ENCODE measurements at places on chromosomes 7 and 10.

DNA sequence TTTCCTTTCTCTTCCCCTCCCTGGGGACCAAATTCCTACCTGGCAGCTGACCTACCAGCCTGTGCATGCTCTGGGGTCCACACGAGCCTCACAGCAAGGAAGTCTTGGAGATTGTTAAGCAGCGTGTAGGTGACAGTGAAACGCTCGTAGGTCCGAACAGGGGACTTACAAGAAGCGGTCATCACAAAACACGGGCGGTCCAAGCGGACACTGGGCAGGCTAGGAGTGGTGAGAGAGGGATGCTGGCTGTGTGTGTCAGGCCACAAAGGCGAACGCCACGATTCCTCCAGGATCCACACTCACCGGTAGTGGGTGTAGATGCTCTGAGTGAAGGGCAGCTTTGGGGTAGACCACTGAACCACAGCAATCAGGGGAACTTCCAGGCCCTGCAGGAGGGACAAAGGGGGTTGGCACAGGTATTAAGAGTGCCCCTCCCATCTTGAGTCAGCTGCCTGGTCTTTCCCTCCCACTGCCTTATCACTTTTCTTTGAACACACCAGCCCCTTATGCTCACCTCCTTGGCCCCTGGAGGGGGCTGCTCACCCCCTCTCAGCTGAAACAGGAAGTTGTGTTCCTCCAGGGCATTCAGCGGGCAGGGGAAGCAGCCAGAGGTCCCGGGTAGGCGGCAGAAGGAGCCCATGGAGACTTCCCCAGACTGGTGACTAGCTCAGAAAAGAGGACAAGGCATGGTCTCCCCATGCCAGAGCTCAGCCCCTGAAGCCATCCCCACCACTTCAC lies 2.0 kb downstream of the TRAPPC14 start:
- no peak for DNase-seq

DNA sequence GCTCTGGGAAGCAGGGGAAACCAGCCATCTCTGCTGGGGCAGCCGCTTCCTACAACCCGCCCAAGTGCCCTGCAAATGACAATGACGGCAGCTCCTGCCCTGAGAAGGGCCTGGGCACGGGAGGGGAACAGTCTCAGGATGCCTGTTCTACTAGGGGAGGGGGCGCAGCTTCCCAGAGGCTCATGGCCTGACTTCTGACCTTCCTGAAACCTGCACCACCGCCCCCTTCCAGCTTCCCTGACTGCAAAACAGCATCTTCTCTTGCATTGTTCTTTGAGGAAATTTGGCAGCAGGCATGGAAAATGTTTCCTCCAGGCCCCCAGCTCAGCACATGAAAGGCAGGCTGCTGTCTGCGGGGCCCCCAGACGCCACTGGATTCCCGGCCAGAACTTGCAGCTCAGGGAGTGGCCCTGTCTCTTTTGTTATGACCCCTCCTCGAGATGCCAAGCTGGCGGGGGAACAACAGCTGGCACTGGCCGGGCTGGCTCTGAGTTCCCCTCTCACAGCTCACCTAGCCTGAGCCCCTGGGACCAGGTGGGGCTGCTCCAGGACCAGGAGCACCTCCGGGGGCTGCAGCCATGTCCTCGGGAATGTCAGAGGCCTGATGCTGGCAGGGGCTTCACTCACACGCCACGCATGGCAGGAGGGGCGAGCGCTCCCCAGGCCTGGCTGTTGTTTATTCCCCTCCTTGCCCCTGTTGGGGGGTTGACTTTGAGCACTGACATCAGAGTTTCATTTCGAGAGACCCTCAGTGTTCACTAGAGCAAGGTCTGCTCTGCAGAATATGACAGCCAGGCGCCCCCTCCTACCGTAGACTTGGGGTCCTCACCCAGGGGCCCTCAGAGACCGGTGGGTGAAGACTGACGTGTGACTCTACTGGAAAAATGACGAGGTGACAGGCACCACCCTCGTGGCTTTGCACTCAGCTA lies 62.7 kb downstream of the CALML3 start:
- no peak for DNase-seq

- DNase-seq: no peak
These were observed 13.2 kb upstream of the FAM107B start for GRCh38 chr10:14787938-14788337.

DNA sequence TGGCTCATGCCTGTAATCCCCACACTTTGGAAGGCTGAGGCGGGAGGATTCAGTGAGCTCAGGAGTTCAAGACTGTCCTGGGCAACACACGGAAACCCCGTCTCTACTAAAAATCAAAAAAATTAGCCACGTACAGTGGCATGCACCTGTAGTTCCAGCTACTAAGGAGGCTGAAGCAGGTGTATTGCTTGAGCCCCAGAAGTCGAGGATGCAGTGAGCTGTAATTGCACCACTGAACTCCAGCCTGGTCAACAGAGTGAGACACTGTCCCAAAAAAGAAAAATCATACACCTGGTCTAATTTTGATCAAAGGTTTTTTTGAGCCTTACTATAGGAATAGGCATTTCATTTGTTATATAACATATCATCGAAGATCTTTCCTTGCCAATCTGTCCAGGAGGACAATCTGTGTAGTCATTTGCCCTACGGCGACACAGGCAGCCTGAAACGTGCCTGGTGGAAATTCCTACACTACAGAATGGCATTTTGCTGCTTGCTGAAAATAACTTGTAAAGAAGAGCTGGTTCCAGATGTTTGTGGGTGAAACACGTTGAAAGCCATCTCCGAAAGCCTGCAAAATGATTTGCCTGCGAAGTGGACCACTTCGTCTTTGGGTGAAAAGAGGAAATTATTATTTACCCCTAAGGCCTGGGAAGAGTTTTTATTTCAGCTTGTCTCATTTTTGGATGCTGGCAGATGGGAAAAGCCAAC lies 31.3 kb upstream of the GDI2 start:
- no peak for DNase-seq

GRCh38 chr7:80900583-80901576 lies 18.0 kb downstream of the SEMA3C start:
- DNase-seq: peak; percentile 82

DNA sequence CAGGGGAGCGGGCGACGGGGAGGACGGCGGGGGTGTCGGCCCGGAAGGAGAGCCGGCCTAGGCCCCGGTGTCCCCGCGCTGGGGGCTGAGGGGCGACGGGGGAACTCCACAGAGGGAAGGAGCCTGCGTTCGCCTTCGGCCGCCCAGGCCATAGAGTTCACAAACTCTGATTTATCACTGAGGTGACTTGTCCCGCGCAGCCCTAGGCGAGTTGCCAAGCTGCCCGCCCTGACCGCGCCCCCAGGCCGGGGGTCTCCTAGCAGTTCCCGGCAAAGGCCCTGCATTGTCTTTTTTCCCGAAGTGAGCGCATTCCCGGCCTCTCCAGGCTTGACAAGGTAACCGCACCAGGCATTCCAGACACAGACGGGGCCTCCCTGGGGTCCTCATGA lies 2.9 kb upstream of the NKX6-2 start:
- no peak for DNase-seq

DNA sequence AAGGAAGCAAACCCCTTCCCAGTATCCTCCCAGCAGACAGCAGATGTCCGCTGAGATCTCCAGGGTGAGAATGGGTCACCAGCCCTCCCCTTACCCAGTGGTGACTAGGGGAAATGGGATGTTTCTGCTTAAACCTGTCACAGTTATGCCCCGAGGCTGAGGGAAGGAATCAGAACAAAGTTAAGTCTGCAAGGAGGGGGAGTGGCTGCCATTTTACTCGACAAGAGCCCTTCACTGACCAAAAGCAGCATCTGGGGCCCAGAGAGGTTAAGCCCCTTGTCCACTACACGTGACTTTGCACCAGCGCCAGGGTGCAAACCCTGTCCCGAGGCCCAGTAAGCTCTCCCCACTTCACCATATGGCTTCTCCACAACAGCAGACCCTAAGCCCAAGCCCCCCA lies 4.6 kb upstream of the NANOS1 start:
- no peak for DNase-seq

GRCh38 chr10:95741807-95742467 lies 14.0 kb upstream of the ENTPD1 start:
- peak; percentile 58 for DNase-seq

DNA sequence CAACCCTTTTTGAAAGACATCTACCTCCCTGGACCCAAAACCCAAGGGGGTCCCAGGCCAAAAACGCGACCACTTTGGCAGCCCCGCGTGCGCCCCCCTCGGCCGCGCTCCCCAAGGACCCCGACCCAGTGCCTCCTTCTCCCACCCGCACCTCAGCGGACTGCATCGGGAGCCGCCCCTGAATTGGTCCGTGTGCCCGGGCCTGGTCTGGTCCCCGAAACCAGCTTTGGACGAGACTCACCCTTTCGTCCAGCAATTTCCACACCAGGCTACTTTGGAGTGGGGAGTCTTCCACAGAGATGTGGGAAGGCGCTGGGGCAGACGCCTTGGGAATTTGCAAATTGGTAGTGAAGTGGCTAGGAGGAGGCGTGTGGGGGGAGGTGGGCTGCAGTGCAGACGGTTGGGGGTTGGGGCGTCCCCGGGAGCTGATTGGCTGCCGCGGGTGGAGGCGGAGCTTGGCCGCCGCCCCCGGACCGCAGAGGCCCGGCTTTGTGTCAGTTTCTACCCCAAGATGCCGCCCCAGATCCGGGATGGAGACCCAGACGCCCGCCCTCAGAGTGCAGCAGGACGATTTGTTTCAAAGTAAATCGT lies 16.9 kb downstream of the TCAF1 start:
- DNase-seq: peak; percentile 76

DNA sequence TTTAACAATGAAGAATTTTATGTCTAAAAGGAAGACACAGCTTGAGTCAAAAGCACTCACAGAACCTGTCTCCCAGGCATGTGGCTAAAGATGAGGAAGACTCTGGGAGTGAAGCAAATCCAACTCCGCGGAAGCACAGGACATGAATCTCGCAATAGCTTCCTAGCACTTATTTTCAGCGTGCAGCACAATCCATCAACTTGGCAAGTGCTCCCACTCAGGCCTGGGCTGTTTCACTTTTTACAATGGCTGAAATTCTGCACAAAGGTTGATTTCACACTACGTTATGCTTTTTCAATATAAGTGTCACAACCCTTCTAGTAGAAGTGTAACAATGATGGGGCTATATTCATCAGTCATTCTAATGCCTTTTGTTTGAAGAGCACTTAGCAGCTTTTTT lies 180.2 kb downstream of the XPNPEP1 start:
- no peak for DNase-seq

- peak; percentile 74 for DNase-seq
These were observed 66.1 kb downstream of the THNSL1 start for GRCh38 chr10:25082276-25083204.

DNA sequence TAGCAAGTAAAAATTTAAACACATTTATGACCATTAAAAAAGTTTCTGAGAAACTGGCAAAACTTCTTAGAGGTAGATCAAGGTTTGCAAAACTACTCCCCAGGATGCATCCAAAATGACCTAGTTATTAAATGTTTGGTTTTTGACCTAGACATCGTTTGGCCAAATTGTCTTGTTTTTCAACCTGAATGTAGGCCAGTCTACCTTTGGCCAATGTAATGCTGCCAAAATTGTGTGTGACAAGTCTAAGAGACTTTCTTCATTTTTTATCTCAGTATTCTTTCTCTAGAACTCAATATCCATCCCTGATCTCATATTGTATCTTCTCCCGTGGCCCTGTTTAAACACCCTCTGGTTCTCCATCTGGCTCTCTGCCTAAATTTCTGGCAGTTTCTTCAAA lies 202.0 kb downstream of the CXCL12 start:
- no peak for DNase-seq

- DNase-seq: peak; percentile 91
These were observed 10.5 kb upstream of the CRPPA start for GRCh38 chr7:16431646-16432424.

GRCh38 chr10:107091126-107091525 lies 73.4 kb downstream of the SORCS1 start:
- no peak for DNase-seq

GRCh38 chr7:150967349-150967748 lies 10.8 kb downstream of the KCNH2 start:
- no peak for DNase-seq

DNA sequence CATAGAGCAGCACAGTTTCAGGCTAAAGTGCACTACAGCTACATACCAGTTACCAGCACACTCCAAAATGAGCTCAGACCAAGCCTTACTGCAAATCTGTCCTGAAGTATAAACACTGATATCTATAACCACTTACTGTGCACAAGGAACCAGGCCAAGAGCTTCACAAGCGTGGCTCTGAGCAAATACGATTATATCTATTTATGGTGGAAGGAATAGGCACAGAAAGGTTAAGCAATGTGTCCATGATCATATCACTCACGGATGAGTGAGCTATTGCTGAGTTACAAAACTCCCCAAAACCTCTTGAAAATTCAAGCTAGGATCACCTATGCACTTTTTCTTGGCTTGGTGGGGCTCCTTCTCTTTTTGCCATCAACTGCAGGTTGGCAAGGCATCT lies 84.9 kb downstream of the GPAM start:
- no peak for DNase-seq

- DNase-seq: no peak
These were observed 55.7 kb upstream of the RELN start for GRCh38 chr7:104045183-104045582.

- DNase-seq: no peak
These were observed 68.8 kb downstream of the TMEM130 start for GRCh38 chr7:98800996-98801395.

DNA sequence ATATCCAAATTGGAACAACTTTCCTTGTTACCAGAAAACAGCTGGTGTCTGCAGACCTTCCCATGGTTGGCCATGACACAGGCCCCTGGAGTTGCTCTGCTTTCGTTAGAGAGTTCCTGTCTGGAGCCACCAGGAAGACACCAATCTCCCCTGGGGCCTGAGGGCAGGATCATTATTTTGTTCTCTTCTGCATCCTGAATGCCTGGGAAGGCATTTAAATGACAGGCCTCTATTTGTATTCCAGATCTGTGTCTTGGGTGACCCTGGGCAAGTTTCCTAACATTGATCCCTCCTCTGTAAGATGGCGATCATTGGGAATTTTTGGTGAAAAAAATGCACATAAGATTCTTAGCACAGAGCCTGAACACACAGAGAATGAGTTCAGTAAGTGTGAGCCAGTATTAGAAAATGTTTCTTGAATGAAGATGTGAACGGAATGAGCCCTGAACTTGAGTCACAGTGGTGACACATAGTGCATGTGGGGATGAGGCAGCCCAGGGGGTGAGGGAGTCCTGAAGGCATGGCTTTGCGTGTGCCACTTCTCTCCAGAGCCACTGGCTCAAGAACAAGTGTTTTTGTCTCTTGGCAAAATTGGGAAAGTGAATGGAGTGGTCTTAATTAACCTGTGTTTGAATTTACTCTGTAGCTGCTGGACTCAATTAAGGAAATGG lies 28.4 kb downstream of the BMPER start:
- DNase-seq: no peak

DNA sequence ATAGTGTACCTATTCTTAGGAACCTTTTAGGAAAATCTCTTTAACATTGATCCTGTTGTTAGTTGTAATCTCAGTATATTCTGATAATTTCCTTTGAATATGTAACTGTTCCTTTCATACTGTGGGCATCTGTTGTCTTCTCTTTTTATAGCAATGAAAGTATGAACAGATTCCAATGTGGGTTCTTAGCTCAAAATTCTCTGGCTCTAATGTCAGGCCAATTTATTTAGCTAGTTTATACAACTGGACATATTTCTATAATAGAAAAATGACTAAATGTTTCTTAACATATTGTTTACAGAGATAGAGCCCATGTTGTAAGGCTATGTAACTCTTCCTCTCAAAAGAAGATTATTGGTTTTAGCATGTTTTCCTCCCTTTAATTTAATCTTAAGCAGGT lies 363.2 kb downstream of the AUTS2 start:
- no peak for DNase-seq

GRCh38 chr7:21945454-21946221 lies at the start of gene CDCA7L:
TSS of gene CDCA7L (minus strand) at chr7:21945899. CDS start at chr7:21945804, 95 bp downstream.
- peak; percentile 32 for DNase-seq
